ENCODE measurements at places on chromosomes 13 and 19.

DNA sequence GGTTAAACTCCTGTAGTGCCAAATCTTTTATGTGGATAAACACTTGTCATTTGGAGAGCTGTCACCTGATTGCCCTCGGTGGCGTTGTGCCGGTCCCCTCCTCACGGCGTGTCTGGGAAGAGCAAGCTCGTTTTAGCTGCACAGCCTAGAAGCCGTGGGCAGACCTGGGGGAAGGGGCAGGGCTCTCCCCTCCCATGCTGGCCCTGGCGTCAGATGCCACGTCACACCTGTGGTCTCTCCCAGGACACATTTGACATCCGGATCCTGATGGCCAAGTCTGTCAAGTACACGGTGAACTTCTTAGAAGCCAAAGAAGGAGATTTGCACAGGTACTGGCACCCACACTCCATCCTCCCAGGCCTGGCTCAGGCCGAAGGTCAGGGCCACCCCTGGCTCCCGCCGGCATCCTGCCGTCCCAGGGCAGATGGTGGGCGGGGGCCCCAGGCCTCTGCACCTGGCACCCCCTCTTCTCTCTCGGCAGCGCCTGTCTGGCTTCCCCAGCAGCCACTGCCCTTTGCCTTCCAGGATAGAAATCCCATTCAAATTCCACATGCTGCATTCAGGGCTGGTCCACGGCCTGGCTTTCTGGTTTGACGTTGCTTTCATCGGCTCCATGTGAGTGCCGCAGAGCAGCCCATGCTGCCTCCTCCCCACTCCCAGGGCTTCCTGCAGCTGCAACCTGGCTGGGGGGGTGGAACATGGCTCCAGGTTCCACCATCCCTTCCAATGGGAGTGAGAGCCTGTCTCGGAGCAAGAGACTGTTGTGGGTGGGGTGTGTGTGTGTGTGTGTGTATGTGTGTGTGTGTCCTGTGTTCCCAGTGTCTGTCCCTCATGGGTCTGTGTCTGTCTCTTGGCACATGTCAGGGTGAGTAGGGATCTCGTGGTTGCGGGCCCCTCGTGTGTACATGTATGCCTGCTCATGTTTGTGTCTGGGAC is 8.8 kb downstream of the YIPF2 start:
- DNase-seq: no peak

DNA sequence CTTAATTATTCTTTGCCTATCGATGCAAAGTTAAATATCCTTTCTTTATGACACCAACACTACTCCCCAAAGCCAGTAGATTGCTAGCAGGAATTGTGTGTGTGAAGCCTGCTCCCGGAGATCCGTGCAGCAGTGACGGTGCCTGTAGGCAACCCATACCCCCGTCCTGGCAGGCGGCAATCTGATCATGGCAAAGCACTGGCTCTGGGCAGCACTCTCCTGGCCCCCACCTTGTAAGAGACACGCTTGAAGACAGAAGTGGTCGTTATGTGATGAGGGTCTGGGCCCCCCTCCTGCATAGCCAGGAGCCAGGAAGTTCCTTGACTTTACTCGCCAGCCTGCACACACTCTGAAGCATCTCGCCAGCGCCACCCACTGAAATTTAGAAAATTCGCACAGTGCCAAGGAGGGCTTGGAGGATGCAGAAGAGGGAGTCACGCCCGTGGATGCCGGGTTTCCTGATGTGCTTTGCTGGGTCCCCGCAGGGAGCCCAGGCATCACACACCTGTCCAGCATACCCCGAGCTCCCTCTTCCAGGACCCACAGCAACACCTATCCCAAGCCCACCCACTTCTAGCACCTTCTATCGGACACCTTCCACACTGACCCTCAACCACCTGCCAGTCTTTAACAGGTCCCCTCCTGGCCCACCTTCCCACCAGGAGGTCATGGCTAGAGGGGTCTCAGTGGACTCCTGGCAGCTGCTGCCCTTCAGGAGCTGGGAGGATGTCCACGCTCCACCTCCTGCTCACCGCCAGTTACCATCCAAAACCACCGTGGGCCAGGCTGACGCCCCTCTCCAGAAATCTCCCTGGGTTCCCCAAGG is 54.5 kb downstream of the CEBPG start:
- no peak for DNase-seq

GRCh38 chr13:62767473-62767872 is 1351.8 kb upstream of the PCDH20 start:
- DNase-seq: no peak

GRCh38 chr13:32669030-32669646 is 82.9 kb downstream of the PDS5B start:
- peak; percentile 32 for DNase-seq

DNA sequence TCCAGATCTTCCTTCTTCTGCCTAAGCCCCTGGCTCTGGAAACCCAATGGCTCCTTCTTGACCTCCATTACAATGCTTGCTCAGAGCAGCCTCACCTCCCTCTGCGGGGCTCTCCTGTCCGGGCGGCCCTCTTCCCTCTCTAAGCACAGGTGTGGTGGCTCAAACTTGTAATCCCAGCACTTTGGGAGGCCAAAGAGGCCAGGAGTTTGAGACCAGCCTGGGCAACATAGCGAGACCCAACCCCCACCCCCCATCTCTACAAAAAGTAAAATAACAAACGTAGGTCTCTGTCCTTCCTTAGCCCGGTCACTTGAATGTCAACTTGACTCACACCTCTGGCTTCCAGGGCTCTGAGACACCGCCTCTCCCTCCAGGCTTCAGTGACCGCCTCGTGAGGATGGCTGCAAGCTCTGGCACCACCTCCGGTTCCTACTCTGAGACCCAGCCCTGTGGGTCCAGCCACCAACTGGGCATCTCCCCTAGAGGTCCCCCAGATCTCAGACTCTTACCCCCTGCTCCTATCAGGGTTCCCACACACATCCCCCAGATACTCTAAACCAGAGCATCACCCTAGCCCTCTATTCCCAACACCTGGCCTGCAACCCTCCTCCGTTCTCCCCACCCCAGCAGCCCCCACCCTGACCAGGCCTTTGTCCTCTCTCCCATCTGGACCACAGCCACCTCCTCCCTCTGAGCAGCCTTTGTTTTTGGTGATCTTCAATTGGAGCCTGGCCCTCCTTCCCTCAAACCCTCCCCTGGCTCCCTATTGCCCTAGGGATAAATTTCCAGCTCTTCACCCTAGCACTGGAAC is 4.7 kb upstream of the TLE2 start:
- no peak for DNase-seq

GRCh38 chr19:18389726-18390064 is 3.7 kb downstream of the GDF15 start:
- no peak for DNase-seq

DNA sequence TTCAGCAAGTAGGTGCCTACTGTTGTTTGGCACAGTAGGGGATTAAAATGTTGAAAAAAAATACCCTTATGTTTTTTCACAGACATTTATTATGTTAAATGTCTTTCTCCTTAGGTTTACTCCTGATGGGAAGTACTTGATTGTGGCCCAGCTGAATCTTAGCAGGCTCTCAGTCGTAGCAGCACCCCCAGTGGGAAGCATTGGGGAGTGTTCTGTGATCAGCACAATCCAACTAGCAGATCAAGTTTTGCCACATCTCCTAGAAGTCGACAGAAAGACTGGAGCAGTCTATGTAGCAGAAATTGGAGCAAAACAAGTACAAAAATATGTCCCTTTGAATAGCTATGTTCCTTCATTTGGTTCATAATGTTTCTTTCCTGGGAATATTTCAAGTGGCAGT is 9.3 kb downstream of the NHLRC3 start:
- no peak for DNase-seq

GRCh38 chr13:97261254-97262005 is 39.3 kb downstream of the MBNL2 start:
- no peak for DNase-seq

- no peak for DNase-seq
Measured at GRCh38 chr13:26517936-26518335, 39.5 kb upstream of the WASF3 start.
